ENCODE measurements at places on chromosomes 4 and X.
A peak's percentile ranks its signal among the peaks of the same experiment; 100 is the strongest.

GRCh38 chr4:127732623-127733328 is 2.6 kb downstream of the SLC25A31 start:
- peak; percentile 16 for DNase-seq

GRCh38 chr4:101367201-101367600 is 19.9 kb upstream of the PPP3CA start:
- peak; percentile 97 for DNase-seq

DNA sequence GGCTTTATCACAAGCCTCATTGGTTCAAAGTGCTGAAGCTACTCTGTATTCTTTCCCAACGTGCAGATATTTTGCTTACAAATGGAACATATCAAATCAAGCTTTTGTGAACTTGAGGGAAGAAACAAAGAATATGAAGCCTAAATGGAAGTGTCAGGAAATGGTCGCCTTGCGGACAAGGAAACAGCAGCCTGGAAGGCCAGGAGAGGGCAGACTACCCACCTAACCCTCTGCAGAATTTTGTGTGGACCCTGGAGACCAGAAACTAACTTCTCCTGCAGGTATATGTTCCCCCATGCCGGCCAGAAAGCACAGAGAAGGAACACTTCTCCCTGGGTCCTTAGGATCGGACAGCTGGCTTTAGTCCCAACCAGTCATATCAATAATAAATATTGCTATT is 1425.8 kb downstream of the PCDH7 start:
- no peak for DNase-seq

GRCh38 chr4:142043509-142043908 is 407.1 kb downstream of the IL15 start:
- DNase-seq, result peak; percentile 57

GRCh38 chrX:375181-376036 is 11.3 kb downstream of the PPP2R3B start:
- DNase-seq, result no peak

DNA sequence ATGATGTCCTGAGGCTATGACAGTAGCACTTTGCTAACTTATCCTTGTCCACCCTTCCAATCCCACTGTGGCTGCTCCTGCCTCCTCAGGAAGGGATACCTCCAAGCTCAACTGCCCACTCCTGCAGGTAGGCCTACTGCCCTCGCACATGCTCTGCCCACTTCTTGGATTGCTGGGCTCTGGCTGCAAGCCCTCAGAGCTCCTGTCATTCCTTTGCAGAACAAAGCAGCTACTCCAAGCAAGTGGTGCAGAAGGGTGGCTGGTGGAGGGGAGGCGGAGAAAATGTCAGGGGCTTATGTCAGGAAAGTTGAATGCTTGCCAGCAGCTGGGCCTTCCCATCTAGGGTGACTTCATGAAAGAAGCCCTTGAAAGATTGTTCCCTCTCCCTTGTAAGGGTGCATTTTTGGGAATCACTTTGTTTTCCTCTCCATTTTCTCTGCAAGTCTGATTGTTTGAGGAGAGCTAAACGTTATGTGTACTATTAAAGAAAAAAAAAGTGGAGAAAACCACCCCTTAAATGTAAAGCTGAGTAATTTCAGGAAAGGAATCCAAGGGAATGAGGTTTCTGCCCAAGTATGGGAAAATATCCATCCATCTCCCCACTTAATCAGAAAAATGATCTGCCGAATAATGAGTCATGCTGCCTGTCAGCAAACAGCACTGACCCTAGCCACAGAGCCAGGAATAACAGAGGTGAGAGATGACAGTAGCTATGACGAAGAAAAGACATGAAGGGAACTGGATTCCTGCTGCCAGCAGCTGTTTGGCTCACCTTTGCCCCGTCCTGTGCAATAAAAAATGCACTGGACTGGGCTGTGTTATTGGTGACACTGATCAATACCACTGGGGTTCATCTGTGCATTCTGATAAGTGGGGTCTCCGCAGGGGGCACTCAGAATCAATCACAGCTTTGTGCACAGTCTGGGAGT is 102.0 kb downstream of the RTL5 start:
- peak; percentile 91 for DNase-seq

GRCh38 chr4:175770555-175770954 is 41.5 kb downstream of the GPM6A start:
- no peak for DNase-seq

DNA sequence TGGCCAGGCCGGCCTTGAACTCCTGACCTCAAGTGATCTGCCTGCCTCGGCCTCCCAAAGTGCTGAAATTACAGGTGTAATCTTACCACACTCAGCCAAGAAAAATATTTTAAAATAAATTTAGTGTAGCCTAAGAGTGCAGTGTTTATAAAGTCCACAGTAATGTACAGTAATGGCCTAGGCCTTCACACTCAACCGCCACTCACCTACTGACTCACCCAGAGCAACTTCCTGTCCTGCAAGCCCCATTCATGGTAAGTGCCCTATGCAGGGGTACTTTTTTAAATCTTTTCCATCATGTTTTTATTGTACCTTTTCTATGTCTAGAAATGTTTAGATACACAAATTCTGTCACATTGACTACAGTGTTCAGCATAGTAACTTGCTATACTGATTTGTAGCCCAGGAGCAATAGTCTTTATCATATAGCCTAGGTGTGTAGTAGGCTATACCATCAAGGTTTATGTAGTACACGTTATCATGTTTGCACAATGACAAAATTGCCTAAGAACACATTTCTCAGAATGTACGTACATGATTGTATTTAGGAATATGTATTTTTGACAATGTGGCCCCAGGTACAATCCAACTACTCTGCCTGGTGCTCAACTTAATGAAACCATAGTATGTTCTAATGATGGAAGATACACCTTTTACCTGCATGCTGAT is 455.2 kb downstream of the PCDH7 start:
- DNase-seq, result peak; percentile 44

- DNase-seq, result peak; percentile 76
Measured at GRCh38 chr4:83850435-83850834, 314.5 kb downstream of the GPAT3 start.

GRCh38 chr4:186258216-186258811 is 7.7 kb upstream of the F11 start:
- no peak for DNase-seq

DNA sequence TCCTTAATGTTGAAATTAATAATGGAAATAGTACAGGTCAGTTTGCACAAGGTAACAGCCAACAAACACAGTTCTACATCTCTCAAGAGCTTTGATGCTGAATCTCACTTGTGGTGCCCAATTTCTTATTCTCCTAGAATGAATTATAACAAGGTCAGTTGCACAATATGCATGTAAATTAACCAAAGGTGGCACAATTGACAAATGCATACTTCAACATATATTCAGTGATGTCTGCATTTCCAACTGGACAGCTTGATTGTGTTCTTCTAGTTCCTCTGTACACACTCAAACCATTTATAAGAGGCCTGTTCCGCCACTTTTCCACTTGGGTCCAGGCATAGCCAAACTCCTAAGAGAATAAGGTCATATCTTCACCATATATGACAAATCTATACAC is 210.3 kb upstream of the EPHA5 start:
- no peak for DNase-seq

DNA sequence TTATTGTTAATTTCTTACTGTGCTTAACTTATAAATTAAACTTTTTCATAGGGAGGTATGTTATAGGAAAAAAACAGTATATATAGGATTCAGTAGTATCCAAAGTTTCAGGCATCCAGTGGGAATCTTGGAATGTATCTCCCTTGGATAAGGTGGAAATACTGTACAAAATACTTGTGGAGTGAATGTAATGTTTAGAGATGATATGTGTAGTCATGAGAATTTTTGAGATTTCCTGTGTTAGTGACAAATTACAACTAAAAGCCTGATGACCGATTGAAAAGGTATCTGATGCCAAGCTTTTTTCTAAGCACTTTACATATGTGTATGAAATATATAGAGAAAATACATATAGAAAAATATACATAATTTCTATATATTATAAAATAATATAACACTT is 69.2 kb downstream of the STK32B start:
- DNase-seq, result no peak

GRCh38 chr4:114466299-114466698 is 132.3 kb upstream of the UGT8 start:
- no peak for DNase-seq

- DNase-seq, result peak; percentile 98
Measured at GRCh38 chrX:13376857-13377549, 57.1 kb upstream of the ATXN3L start.

GRCh38 chr4:6758728-6759127 is 23.8 kb upstream of the KIAA0232 start:
- no peak for DNase-seq

- DNase-seq, result no peak
Measured at GRCh38 chrX:86078650-86079049, 31.3 kb upstream of the CHM start.

DNA sequence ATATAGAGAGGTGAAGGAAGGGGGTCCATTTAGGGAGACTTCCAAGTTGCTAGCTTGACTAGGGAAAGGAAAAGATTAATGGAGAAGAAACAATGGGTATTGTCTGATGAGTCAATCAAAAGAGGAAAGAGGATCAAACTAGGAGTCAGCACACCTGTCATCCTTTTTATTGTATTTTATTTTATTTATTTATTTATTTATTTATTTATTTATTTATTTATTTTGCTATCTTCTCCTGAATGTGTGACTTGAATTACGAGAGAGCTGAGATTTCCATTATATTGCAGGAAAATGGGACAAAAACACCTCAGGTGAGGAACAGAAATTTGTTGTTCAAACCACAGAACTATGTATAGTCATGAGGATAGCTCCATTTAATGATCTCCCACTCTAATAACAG is 58.9 kb downstream of the NUDT11 start:
- no peak for DNase-seq

GRCh38 chrX:42951747-42952146 is 173.8 kb upstream of the PPP1R2C start:
- no peak for DNase-seq

- peak; percentile 7 for DNase-seq
Measured at GRCh38 chr4:85603437-85604336, 128.7 kb downstream of the ARHGAP24 start.

- DNase-seq, result no peak
Measured at GRCh38 chr4:87559090-87559837, 30.1 kb upstream of the SPARCL1 start.

- peak; percentile 21 for DNase-seq
Measured at GRCh38 chr4:112327965-112328733, 31.0 kb downstream of the ALPK1 start.

DNA sequence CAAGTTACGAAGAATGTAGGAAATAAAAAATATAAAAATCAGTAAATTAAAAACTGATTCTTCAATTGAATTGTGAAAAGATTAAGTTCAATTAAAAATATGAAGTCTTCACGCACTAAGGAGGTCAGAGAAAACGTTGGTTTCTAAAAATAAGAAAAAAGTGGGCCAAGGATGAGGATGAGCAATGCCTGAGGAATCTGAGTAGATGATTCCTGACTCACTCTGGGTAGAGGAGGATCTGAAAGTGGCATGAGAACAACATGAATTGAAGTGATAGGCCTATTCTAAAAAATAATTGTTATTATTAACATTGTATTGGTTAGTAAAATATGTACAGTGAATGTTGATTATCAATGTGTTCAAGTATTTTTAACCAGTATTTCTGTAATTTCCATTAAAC is 444.2 kb downstream of the GRIA2 start:
- DNase-seq, result peak; percentile 71

DNA sequence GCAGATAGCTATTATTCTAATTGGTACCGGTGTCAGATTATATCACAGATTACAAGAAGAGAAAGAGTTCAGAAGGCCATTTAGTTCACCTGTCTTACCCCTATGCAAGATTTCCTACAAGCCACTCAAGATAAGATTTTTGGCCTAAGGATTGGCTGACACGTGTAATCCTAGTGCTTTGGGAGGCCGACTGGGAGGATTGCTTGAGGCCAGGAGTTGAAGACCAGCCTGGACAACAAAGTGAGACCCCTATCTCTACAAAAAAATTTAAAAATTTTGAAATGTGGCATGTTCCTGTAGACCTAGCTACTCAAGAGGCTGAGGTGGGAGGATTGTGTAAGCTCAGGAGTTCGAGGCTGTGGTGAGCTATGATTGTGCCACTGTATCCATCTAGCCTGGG is 77.1 kb upstream of the HPRT1 start:
- DNase-seq, result no peak

GRCh38 chr4:74118600-74119338 is 19.8 kb upstream of the CXCL2 start:
- DNase-seq, result no peak

Data from astrocyte (in vitro differentiated cells and primary cell).